ENCODE measurements at places on chromosomes 7 and 10.
A peak's percentile ranks its signal among the peaks of the same experiment; 100 is the strongest.

GRCh38 chr10:11080564-11080984 is 62.9 kb downstream of the CELF2 start:
- DNase-seq, result no peak

- no peak for DNase-seq
These were observed 189.5 kb downstream of the CXCL12 start for GRCh38 chr10:44195112-44196007.

DNA sequence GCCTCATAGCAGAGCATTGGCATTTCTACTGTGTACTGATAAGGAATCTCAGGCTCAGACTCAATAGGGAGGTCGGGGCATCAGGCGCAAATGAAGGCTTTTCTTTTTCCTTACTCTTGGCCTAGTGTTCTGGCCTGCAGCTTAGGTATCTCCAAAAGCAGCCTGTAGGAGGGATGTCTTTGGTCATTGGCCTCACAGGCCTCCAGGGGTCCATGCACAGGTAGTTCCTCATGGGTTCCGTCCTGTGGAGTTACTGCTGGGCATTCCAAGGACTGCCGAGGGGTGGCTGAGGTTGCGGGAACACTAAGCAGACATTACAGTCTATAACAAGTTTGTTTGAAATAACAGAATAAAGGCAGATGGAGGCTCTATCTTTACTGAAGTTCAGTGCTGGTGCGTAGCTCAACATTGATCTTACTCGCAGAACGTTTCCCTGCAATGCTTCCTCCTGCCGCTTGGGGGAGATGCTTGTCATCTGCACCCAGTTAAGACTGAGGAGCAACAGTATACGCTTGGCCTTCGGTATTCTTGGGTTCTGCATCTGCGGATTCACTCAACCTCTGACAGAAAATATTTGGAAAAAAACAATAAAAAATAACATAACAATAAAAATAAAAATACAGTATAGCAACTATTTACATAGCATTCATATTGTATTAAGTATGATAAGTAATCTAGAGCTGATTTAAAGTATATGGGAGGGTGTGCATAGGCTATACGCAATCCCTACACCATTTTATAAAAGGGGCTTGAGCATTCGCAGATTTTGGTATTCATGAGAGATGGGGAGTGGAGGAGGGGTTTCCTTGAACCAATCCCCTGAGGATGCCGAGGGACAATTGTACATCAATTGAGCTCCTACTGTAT is 58.9 kb downstream of the SH2D4B start:
- DNase-seq, result no peak

GRCh38 chr10:17200912-17201793 is at the start of gene TRDMT1:
Gene TRDMT1, minus strand, starts transcription at chr10:17201672. Its CDS starts 38 bp downstream, at chr10:17201634.
- peak; percentile 73 for DNase-seq

- DNase-seq, result no peak
These were observed 16.6 kb downstream of the MINDY3 start for GRCh38 chr10:15843695-15844094.

DNA sequence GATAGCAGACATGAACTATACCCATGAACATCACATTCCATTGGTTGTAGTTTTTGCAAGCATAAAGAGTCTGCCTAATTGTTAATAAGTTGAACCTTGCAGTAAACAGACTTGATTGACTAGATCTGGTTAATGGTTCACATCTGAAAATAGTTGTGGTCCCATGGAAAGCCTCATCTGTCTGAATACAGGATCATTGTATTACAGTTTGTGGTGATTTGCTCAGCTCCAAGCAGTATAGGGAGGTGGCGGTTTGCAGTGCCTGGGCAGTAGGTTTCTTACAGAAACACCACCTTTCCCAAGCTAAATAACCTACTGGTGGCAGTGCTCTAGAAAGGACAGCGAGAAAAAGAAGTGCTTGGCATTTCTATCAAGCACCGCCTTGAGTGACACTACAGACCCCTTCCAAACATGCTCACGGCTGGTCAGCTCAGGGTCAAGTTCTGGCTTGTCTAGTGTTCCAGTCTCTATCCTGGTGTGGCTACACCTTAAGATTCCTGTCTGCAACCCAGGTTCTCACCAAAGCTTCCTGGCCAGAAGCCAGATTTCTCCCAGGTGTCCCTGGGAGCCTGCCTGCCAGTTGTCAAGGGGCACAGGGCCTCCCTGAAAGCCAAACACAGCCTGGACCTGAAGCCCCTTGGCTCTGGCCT is 119.9 kb downstream of the FANK1 start:
- DNase-seq, result no peak

DNA sequence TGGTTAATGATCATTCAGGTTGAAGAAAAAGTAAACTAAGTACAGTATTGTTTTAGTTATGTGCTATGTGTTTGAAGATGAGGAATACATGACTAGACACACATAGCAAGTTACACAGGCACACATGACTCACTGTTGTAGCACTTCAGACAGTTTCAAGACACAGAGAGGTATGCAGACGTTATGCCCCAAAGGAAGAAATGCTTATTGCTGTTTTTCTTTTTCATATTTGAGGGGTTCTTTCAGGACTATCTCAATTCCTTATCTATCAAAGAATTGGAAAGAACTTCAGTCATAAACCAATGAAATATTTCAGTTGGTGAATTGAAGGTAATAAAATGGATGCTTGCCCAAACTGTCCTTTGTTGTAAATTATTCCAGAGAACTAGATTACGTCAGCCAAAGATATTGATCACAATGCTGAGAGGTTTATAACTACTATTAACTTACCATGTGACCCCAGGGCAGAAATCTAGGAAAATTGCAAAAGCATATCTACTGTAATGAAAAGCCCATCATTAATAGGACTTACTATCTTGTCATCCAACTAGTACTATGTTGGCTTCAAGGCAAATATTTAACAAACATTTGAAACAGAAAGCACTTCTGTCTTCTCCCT is 61.2 kb upstream of the CAPZA2 start:
- no peak for DNase-seq
